ENCODE measurements at places on chromosomes 4 and X.

DNA sequence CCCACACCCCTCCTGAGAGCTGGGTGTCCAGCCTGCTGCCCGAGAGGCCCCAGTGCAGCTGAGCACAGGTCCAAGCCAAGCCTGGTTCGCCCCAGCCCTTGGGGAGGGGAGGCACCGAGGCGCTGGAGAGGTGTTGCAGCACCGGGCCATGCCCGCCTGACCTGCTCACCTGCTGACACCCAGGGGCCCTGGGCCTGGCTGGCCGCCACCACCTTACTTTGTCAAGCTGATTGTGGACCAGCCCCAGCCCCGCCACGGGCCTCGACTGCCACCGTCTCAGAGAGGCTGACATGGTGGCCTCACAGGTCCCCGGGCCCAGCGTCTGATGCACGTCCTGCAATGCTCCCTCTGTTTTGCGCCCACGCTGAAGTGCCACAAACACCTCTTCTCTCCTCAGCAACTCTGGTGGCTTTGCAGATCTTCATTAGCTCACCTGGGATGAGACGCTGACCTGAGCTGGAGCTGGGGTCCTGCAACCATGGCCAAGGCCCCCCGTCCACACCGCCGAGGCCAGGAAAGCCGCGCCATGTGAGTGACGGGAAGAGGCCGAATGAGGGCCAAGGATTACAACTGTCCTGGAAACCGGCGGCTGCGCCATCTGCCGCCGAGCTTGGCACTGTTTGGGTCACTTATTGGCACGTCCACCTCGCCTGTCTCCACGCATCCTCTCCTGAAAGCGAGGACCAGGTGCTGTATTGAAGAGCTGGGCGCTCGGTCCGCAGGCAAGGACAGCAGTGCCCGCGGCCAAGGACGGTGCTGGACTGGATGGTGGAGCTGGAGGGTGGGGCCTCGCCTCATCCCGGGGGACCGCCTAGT is 7.6 kb downstream of the CPLX1 start:
- no peak for DNase-seq

DNA sequence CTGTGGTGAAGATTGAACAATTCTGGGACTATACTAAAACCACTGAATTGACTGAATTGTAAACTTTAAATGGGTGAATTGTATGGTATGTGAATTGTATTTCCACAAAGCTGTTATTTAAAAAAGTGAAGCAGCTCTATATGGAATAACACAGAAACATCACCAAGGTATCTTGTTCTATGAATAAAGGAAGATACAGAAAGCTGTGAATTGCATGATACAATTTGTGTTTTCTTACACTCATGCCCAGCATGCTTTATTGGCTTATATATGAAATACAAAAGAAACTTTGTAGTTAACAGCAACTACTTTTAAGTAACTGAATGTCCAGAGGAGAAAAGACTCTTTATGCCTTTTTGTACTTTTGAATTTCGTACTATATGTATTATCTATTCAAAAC is 11.5 kb downstream of the CBR4 start:
- no peak for DNase-seq

DNA sequence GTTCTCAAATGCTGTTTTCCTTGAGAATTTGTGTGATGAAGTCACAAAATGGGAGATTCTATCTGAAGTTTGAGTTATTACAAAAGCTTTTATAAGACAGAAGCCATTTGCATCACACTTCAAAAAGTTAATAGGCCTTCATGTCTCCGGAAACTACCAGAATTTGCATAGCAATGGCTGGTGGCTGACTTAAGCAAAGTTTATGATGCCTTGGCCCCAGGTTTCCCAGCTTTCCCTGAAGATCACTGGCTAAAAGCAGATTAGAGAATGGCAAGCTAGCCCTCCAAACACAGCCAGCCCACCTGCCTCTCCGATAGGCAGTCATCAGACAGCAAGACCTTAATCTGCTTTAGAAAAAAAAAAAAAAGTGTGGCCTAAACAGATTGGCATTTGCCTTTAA is 197.8 kb downstream of the HS3ST1 start:
- DNase-seq = no peak

DNA sequence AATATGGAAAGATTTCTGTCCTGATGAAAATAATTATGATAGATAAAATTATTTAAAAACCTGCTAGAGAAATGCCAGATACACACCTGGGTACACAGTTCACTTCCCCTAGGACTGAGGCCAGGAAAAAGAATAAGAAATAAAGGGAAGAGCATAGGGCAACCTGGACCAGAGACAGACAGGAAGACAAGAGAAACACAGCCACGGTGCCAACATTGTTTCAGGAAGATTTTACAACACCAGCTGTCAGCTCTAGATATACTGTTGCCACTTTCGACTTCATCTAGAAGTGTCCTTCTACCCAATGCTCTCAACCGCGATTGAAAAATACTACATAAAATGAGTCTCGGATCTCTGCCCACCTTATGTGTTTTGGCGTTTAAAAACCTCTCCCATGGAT is 128.5 kb downstream of the MAML3 start:
- no peak for DNase-seq

- DNase-seq = no peak
Observed at GRCh38 chr4:93317057-93317456, 511.5 kb upstream of the ATOH1 start.

DNA sequence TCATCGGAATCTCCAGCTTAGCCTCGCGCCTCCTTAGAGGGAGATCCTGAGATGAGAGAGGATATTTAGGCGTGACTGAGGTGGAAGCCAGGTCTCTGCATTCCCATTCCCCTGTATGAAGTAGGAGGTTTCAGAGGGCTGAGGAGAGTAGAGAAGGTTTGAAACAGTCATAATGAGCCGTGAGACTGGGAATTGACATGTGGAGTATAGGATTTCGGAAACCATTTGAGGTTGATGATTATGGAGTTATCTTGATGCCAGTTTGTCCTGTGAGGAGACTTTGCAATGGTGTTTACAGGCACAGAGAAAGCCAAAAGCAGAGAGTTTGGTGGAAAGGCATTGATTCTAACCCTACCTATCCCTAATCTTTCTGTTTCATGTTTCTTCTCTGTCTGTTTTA is 2.0 kb downstream of the CHST7 start:
- DNase-seq = no peak

GRCh38 chrX:72176981-72177380 is 4.6 kb upstream of the PIN4 start:
- no peak for DNase-seq

GRCh38 chr4:165415910-165416309 is 37.1 kb downstream of the CPE start:
- DNase-seq = no peak

DNA sequence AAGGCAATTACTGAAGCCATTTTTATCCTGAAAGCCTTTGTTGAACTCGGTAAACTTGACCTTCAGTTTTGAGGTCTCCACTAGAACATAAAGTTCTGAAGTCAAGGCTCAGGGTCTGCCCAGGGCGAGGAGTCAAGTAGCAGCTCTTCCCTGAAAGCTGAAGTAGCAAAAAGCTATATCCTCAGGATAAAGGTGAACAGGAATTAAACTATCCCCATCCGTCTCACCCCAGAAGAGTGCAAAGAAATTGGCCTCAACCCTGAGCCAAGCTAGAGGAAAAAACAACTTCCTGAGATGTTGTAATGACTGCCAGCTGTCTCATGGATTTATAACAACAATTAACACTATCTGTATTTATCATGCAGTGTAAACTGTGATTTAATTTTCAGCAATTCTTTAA is 590.8 kb downstream of the SPRY1 start:
- no peak for DNase-seq

GRCh38 chrX:2183193-2183725 is 317.5 kb downstream of the DHRSX start:
- DNase-seq = no peak

DNA sequence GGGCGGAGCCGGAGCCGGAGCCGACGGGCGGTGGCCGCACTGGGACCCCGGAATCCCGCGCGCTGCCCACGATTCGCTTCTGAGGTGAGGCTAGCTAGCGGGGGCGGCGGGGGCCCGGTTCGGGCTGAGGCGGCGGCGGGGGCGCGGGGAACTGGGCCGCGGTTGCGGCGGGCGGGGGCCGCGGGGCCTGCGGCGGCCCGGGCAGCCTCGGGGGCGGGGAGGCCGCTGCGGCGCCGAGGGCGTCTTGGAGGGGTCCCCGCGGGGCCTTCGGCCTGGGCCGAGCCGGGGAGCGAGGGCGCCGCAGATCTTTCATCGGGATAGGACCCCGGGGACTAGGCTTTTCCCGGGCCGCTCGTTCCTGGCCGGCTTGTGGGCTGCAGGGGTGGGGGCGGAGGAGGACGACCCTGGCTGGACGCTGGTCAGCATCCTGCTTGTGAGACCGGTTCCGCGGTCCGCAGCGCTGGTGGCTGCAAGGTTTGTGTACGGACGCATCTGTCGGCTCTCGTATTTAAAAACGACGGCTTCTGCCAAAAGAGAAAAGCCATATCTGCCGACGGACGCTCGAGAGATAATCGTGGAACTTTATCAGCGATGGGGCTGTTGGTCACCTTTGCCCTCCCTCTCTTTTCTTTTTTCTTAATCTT is 419 bp downstream of the ADD1 start:
- peak; percentile 19 for DNase-seq

- no peak for DNase-seq
Observed at GRCh38 chrX:155954793-155955192, 42.7 kb upstream of the IL9R start.

GRCh38 chrX:23803931-23804381 is 21.0 kb downstream of the SAT1 start:
- DNase-seq = no peak

DNA sequence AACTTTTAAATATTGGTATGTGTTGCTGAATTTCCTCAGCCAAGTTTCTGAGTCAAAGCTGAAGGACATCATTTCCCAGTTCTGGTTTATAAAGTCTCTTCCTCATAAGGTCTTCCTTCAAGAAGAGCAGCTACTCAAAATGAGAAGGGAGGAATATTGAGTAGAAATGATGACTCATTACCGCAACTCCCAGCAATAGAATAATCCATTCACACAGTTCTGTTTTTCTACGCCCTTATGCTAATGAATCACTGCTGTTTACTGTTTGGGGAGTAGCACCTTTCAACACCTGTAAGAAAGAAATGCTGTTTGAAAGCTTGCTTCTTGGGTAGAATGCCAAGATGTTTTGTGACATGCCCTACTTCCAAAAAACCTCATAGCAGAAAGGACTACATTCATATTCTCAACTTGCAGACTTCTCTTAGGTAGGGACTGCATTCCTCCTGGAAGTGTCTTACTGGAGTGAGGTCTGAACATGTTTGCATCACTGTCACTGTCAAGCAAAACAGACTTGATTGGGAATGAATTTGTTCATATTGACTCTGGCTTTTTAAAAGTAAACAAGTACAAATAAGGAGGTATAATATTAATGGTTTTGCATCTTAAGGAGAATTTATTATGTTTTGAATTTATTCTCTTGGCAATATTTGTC is 147.2 kb upstream of the BANK1 start:
- DNase-seq = no peak

DNA sequence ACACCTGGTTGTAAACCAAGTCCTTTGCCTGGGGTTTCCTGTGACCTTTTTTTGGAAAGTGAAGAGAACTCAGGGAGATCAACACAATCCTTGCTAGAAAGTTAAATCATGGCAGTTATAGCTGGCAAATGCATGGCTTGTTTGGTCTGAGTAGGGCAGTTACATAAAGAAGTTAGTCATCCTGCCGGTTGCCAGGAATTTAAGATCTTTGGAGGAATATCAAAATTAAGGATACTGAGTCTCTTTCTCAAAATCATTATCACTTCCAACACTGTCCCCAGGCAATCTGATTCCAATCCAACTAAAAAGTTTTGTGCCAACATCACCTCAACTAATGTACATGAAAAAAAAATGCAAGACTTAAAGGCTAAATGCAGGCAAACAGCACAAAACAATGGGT is 40.3 kb downstream of the C4orf54 start:
- DNase-seq = no peak

DNA sequence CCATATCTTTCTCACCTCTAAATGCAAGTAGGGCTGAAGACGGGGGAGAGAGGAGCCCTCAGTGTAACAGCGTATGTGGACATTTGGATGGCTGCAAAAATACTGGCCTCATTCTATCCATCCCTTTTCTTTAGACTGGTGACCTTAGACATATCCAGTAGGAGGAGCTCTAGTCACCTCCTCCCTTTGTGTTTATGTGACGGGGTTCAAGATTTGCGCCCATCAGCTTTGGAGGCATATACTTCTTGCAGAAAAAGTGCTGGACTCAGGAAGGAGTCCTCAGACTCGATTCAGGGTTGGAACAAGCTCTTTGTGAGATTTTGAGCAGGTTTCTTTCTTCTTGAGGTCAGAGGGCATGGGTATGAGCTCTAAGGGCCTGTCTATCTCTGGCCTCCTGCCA is 86.2 kb downstream of the MAMLD1 start:
- DNase-seq = no peak

DNA sequence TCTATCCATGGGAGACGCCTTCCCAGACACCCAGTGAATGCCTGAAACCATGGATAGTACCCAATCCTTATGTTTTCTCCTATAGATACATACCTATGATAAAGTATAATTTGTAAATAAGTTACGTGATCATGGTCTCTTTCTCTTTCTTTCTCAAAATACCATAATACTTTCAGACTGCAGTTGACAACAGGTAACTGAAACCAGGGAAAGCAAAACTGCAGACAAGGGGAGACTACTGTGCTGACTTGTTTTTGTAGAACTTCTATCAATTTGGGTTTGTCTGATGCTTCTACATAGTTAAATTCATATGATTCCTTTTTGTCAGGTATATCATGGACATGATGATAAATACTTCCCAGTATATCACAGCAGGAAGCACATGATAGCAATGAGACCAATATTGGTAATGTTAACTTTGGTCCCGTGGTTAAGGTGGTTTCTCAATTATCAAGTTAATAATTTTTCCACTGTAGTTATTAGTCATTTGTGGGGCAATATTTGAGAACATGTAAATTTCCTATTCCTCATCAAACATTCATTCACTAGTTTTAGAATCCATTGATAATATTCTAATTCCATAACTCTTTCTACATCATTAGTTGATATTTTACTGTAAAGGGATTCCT is 298.0 kb upstream of the TET2 start:
- no peak for DNase-seq

GRCh38 chrX:99777912-99778311 is 632.2 kb downstream of the PCDH19 start:
- no peak for DNase-seq

- DNase-seq = no peak
Observed at GRCh38 chr4:85610450-85610849, 135.5 kb downstream of the ARHGAP24 start.

DNA sequence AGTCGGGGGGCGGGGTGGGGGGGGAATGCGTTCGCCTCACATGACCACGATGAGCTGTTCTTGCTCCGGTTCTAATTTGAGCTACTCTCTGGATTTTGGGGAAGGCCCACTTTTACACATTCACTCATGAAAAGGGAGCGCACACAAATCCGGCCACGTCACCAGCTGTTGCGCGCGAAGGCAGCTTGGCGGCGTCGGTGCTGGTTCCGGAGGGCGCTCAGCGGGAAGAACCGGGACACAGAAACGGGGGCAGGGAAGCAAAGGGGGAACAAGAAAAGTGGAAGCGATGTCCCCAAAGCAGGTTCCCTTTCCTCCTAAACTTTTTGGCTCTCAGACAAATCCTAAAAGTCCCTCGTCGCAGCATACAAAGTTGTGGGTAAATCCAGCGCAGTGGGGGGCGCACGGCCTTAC is 605 bp downstream of the ANXA5 start:
- DNase-seq = peak; percentile 65
